Activated CD8-positive, alpha-beta T cell treated with anti-CD3 and anti-CD28 coated beads for 36 hours (primary cell): ENCODE measurements at places on chromosomes 12 and 14. TPM values are rescaled to one million over a fixed set of nuclear protein-coding genes. Genes with fewer than 3 reads are reported as not detected.

- peaks cover 26% of the 10 kb centered on the region for H3K4me1 ChIP-seq
- DNase-seq = no peak
- no peak overlapping the region for H3K27ac ChIP-seq
- H3K4me3 ChIP-seq = no peak overlapping the region
- H3K36me3 ChIP-seq = no peaks in the 10 kb centered on the region
Measured at GRCh38 chr14:89457007-89457406, 40.0 kb upstream of the FOXN3 start.

OLR1 gene
- not detected for total RNA-seq

GRCh38 chr12:29762637-29763300 lies 21.0 kb downstream of the TMTC1 start:
- no peak overlapping the region for H3K4me3 ChIP-seq
- no peaks in the 10 kb centered on the region for H3K36me3 ChIP-seq
- H3K27ac ChIP-seq = no peak overlapping the region
- no peaks in the 10 kb centered on the region for H3K27me3 ChIP-seq
- no peaks in the 10 kb centered on the region for H3K4me1 ChIP-seq
- no peak for DNase-seq

ANHX gene
- total RNA-seq = not detected

CYP46A1 gene
- 0.20 TPM for total RNA-seq

DNA sequence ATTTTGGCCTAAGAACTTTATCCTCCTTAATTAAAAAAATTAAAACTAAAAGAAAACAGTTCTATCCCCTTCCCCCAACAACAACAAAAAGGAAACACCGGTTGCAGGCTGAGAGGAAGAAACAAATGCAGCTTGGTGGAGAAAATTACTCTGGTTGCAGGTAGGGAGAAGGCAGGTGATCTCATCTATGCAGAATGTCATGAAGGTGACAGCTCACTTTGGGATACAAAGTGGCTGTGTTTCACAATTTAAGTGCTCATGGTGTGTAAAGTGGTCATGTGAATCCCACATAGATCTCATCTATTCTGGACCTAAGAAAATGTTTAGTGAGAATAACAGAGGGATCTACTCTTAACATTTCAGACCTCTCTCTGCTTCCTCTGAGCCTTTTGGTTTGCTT lies 219.7 kb upstream of the PKP2 start:
- no peaks in the 10 kb centered on the region for H3K36me3 ChIP-seq
- H3K4me1 ChIP-seq = no peaks in the 10 kb centered on the region
- no peaks in the 10 kb centered on the region for H3K27me3 ChIP-seq
- DNase-seq = no peak
- H3K4me3 ChIP-seq = no peak overlapping the region

HRK gene
- total RNA-seq = not detected

GRCh38 chr14:36627981-36628380 lies 33.7 kb upstream of the PAX9 start:
- no peak for DNase-seq
- H3K4me3 ChIP-seq = no peak overlapping the region
- no peak overlapping the region for H3K27ac ChIP-seq
- H3K36me3 ChIP-seq = no peaks in the 10 kb centered on the region

DNA sequence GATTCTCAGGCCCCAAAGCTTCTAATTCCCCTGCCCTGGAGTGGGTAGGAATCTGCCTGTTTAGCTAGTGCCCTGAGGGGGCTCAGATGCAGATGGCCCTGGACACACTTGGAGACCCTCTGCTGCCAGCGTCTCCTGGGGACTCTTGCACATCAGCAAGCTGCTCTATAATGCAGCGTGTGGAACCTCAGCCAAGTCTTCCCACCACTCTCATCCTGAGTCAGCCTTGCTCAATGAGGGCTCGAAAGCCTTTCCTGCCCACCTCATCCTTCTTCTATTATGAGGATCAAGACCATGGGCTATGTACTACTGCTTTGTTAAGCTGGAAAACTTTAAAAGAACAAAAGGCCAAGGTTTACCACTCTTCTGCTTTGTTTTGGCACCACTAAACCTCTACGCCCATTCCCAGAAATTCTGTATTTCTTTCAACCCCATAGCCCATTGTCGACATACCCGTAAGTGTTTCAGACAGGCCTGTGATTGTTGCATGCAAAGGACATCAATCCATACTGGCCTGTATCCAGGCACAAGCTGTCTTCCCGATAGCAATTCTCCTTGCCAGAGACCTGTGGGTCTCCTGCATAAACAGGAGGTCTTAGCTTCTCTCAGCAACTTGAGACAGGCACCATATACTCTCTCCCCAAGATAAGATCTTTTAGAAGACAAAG lies 246.9 kb downstream of the DPF3 start:
- H3K27ac ChIP-seq = no peak overlapping the region
- DNase-seq = no peak

- H3K36me3 ChIP-seq = peaks cover 26% of the 10 kb centered on the region
- DNase-seq = peak; percentile 70
- peak overlapping the region; percentile 90 for H3K4me3 ChIP-seq
- no peaks in the 10 kb centered on the region for H3K27me3 ChIP-seq
Measured at GRCh38 chr12:132084621-132085290, 59.4 kb downstream of the DDX51 start.

GRCh38 chr12:124436366-124436765 lies 131.0 kb downstream of the NCOR2 start:
- no peak overlapping the region for H3K4me3 ChIP-seq
- peaks cover 5% of the 10 kb centered on the region for H3K4me1 ChIP-seq
- DNase-seq = no peak
- no peaks in the 10 kb centered on the region for H3K27me3 ChIP-seq
- peaks cover 8% of the 10 kb centered on the region for H3K36me3 ChIP-seq
- no peak overlapping the region for H3K27ac ChIP-seq

AKAP5 gene
- total RNA-seq = 1.6 TPM

- H3K4me1 ChIP-seq = peaks cover 28% of the 10 kb centered on the region
- H3K27ac ChIP-seq = peak overlapping the region; percentile 93
- H3K4me3 ChIP-seq = peak overlapping the region; percentile 91
Measured at GRCh38 chr12:4648104-4648500, 749 bp downstream of the AKAP3 start.

GRCh38 chr14:85562630-85563029 lies 32.7 kb downstream of the FLRT2 start:
- no peak overlapping the region for H3K4me3 ChIP-seq
- H3K4me1 ChIP-seq = no peaks in the 10 kb centered on the region
- no peak overlapping the region for H3K27ac ChIP-seq
- no peaks in the 10 kb centered on the region for H3K36me3 ChIP-seq
- DNase-seq = no peak

ACVR1B gene
- total RNA-seq = 8.6 TPM

DNA sequence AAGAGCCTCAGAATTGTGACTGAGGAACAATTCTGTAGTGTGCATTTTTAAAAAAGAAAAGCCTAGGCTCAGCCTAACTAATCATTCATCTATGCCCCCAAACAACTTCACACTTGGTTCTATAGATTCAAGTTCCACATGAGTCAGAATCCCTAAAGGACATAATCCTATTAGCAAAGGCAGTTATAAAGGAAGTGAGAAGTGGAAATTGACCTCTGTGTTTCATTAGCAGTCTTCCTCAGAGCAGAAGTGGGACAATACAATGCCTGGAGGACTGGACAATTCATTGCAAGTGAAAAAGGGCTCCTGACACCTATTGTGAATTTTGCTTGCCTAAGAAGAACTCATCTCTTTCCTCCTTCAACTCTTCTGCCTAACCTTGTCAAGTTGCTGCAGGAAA lies 222.3 kb downstream of the PTPRO start:
- DNase-seq = no peak
- no peaks in the 10 kb centered on the region for H3K27me3 ChIP-seq
- peaks cover 3% of the 10 kb centered on the region for H3K36me3 ChIP-seq
- peak overlapping the region; percentile 60 for H3K27ac ChIP-seq

- H3K27me3 ChIP-seq = no peaks in the 10 kb centered on the region
- peak overlapping the region; percentile 90 for H3K27ac ChIP-seq
- H3K4me3 ChIP-seq = peak overlapping the region; percentile 56
- peak; percentile 84 for DNase-seq
- peaks cover 3% of the 10 kb centered on the region for H3K36me3 ChIP-seq
Measured at GRCh38 chr12:4119157-4119761, 154.3 kb upstream of the CCND2 start.

- H3K4me1 ChIP-seq = no peaks in the 10 kb centered on the region
- no peak overlapping the region for H3K4me3 ChIP-seq
- no peak for DNase-seq
- H3K27me3 ChIP-seq = no peaks in the 10 kb centered on the region
- H3K36me3 ChIP-seq = peaks cover 29% of the 10 kb centered on the region
- no peak overlapping the region for H3K27ac ChIP-seq
Measured at GRCh38 chr14:66802962-66803361, 295.0 kb downstream of the GPHN start.
